Epithelial cell of prostate (primary cell): ENCODE measurements at places on chromosomes 5 and 9.

GRCh38 chr5:537621-538071 is 13.4 kb upstream of the SLC9A3 start:
- no peak for DNase-seq

- no peak for DNase-seq
These were observed 8.3 kb upstream of the GAS1 start for GRCh38 chr9:86955561-86955960.

- DNase-seq, result no peak
These were observed 102.0 kb upstream of the CDH6 start for GRCh38 chr5:31091501-31091900.

GRCh38 chr5:173614591-173614990 is 1.9 kb downstream of the BOD1 start:
- DNase-seq, result no peak

DNA sequence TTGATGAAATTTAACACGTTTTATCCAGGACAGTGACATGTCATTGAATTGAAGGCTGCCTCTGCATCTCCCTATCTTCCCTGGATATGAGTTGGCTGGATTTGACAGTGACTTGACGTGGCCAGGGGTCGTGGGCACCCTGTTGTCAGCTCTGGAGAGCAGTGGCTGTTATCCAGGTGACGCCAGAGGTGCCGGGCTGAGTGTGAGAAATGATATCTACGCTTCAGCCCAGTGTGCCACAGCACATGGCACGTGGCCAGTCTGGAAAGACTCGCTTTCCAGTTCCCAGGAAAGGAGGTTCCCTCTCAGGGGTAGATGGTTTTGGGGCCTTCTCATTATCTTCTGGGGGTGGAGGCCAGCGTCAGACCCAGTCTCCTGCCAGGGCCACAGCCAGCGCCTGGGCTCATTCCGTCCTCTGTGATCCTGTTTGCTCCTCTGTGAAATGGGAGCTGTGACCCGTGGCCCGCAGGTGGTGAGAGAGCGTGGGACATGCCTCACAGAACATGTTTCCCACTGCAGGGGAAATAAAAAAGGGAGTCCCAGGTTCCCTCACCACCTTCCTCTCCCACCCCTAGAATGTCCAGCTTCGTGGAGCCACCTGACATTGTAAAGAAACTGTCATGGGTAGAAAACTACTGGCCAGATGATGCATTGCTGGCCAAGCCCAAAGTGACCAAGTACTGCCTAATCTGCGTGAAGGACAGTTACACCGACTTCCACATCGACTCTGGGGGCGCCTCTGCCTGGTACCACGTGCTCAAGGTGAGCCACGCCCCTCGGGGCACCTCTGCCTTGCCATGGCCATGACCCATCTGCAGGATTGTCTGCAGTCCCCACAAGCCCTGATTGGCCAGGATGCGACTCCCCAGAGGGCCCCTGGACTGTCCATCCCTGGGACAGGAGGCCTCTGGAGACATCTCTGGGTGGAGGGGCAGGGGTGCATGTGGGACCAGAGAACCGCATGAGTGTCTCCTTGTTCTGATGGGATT is 76.5 kb downstream of the PHF2 start:
- no peak for DNase-seq

DNA sequence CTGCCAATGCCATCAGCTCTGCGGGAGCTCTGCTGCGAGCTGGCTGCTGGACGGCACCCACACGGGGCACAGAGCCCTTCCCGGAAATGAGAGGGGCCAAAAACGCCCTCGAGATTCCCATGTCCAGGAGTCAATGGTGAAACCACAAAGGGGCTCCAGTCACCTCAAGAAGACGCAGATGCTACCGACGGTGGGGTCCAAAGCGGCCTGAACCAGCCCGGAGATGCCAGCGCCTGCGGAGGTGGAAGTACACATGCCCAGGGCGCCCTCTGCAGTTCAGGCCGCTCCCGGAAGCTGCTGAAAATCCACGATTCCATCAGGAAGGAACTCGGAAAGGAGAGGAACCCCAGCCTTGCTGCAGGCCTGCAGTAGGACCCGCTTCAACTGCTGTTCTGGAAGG is 82.4 kb upstream of the SELENOP start:
- DNase-seq, result no peak

- peak; percentile 10 for DNase-seq
These were observed at the start of gene SPOCK1 for GRCh38 chr5:137498736-137499505. Gene SPOCK1 (minus strand): TSS chr5:137499326.

GRCh38 chr9:127868278-127868902 is 9.1 kb downstream of the AK1 start:
- no peak for DNase-seq

GRCh38 chr9:23837038-23837437 is 11.0 kb upstream of the ELAVL2 start:
- no peak for DNase-seq

DNA sequence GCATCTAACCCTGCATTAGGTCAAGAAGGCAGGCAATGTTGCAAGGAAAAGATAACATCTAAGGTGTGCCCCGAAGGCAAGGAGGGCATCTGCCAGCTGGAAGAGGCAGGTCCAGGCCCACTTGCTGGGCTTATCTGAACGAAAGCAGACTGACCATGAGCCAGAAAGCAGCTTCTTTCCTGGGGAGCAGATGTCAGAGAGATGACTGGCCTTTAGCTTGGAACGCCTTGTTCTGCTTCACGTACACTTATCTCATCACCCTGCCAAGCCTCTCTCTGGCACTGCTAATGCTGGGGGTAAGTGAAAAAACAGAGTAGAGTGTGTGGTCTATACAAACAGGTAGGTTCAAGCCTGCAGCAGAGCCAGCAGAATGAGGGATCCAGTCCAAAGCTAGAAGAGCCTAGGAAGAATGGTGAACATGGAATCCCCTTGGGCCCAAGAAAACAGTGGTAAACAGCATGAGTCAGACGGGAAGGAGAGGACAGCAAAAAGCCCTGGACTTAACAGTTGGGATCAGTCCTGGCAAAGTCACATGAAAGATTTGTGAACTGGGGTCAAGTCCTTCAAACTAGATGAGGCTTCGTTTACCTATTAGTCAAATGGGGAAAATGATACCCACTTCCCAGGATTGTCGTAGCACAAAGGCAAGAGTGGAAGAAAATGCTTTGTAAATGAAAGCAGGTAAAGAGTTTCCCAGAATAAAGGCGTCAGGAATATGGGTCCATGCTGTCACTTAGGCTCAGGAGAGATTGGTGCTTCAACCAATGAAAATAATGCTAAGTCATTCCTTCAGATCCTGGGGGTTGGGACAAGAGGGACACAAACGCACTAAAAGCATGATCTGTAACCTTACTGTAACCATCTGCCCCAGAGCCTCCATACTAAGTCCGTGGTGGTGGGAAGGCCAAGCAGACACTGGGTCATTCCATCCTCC is 200.9 kb downstream of the SLIT3 start:
- no peak for DNase-seq

DNA sequence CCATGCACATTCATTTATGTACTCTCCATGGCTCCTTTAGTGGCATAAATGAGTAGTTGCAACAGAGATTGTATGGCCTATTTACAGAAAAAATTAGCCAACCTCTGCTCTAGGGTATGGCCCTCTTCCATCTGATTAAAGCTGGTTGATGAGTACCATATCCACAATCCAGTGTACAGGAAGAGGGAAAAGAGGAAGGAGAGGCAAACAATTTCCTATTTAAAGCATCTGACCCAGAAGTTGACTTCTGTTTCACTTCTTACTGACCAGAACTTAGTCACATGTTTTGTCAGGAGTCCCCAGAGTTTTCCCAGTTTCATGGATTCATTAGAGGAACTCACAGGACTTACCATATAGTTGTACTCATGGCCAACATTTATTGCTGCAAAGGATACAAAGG is 68.6 kb upstream of the STARD4 start:
- DNase-seq, result no peak

- no peak for DNase-seq
These were observed 21.3 kb downstream of the RPS6 start for GRCh38 chr9:19358701-19359100.

- no peak for DNase-seq
These were observed 22.6 kb downstream of the OGN start for GRCh38 chr9:92381775-92382174.

GRCh38 chr9:137620048-137620405 is 1.2 kb downstream of the EHMT1 start:
- DNase-seq, result no peak

DNA sequence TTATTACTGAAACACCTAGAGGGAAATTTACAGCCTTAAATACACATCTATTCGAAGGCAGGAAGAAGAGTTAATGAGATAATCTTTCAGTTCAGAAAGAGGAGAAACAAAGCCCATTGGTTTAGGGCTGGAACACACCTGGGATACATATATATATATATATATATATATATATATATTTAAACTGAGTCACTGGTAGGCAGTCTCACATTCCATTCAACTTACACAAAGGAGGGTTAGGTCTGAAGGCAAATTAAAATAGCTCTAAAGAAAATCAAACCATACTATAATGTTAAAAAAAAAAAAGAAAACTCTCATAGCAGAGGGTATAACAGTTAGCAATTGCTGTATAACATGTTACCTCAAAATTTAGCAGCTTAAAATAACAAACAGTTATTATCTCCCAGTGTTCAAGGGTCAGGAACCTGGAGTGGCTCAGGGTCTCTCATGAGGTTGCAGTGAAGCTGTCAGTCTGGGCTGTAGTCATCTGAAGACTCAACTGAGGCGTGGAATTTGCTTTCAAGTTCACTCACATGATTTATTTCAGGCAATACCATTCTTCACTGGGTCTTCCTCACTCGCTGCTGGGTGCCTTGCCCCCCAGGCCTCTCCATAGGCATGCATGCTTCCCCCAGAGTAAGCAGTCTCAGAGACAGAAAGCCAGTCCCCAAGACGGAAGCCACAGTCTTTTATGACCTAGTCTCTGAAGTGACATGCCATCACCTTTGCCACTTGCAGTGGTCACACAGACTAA is 332.8 kb downstream of the NSG2 start:
- no peak for DNase-seq

DNA sequence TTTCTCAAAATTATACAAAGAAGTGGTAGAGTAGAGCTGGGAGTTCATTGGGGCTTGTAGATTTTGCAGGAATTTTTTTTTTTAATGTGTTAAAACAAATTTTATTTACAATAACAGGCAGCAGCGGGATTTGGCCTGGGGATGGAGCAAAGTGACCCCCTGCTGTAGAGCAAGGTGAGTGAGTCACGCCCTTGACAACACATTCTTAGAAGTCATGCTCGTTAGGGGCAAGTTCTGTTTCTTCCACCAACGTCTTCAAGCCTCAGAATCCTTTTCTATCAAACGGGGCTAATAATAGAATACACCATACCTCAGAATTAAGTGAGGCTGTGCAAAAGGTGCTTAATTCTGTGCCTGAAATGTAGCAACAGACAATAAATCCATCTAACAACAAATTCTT is 1.1 kb upstream of the ANKDD1B start:
- DNase-seq, result no peak

- DNase-seq, result no peak
These were observed 1.3 kb upstream of the PARP8 start for GRCh38 chr5:50665091-50665490.

- no peak for DNase-seq
These were observed 8.2 kb upstream of the ECM2 start for GRCh38 chr9:92543972-92544371.

DNA sequence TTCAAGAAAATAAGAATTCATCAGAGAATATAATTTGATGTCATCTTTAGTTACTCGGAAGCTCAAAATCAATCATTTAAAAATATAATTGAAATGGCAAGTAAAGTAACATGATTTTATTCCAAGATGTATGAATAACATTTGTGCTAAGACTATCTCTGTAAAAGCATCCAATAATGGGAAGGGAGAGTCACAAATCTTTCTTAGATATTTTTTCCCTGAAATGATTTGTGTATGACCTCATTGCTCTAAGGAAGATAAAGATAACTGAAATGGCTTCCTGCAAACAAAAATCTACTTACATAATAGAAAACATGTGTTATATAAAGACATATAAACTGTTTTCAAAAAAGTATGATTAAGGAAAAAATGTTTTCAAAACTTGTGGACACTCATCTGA is 97.4 kb upstream of the FGF10 start:
- no peak for DNase-seq

DNA sequence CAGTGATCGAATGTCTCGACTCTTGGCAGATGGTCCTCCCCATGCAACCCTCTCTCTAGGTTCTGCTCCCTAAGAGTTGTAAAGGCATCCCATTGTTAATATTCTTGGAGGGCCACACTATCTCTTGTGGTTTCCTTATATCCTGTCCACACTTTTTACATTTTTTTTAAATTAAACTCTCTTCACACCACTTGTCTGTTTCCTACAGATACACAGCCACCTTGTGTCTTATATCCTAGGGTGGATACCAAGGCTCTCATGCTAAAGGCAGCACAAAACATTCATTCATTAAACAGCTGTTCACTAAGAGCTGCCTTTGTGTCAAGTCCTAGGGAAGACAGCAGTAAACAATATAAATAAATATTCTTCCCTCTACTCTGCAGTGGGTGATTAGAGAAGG is 60.5 kb upstream of the SHISAL2B start:
- DNase-seq, result no peak

- no peak for DNase-seq
These were observed 32.5 kb upstream of the RNU6ATAC start for GRCh38 chr9:134196911-134197310.

GRCh38 chr9:115068031-115068430 is 49.9 kb downstream of the TNC start:
- no peak for DNase-seq

- no peak for DNase-seq
These were observed 27.8 kb upstream of the VLDLR start for GRCh38 chr9:2593744-2594143.

GRCh38 chr5:88685591-88686541 is 197.1 kb downstream of the MEF2C start:
- no peak for DNase-seq

- no peak for DNase-seq
These were observed 53.8 kb downstream of the COL27A1 start for GRCh38 chr9:114209151-114209550.

- no peak for DNase-seq
These were observed 285.2 kb downstream of the CDH12 start for GRCh38 chr5:22567983-22568382.

GRCh38 chr5:117255211-117256027 is 680.8 kb upstream of the SEMA6A start:
- no peak for DNase-seq

DNA sequence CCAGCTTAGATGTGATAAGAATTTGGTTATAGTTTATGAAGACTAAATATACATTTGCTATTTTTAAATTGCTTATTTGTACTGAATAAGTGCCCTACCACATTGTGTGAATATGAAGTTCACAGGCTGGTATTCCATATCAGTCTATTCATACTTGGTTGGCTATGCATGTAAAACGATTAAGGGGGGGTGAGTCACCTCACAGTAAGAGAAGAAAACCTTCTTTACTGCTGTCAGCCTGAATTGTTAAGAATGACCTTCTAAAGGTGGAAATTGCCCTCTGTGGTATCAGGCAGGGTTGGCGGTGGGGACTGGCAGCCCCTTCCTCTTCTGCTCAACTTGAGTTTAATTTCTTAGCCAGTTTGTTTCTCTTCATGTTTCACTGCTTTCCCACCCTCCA is 127.0 kb upstream of the RPS23 start:
- DNase-seq, result peak; percentile 75

- peak; percentile 91 for DNase-seq
These were observed 49.9 kb upstream of the SLIT3 start for GRCh38 chr5:169350759-169351240.

- no peak for DNase-seq
These were observed 77.2 kb downstream of the PGM5 start for GRCh38 chr9:68433531-68434110.

GRCh38 chr5:60586307-60586901 is 113.6 kb downstream of the DEPDC1B start:
- DNase-seq, result no peak
